GM19239 (cell line): ENCODE measurements at places on chromosomes 16 and 17.

DNA sequence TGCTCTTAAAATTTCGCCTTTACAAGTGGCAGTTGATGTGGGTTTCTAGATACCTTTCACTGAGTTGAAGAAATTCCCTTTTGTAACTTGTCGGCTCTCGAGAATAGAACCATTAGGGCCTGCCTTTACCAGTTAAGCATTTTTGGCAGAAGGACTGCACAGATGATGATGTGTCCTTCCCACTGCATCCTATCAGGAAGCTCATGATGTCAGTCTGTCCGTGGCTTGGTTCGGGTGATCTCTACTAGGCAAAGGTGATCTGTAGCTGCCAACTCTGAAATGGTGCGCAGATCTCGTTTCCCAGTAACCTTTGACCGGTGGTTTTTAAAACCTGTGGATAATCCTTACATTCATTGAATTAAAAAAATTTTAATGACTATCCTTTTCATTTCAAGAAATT lies 49.7 kb downstream of the ZNRF1 start:
- DNase-seq = no peak

GRCh38 chr17:12028611-12029010 lies 7.9 kb downstream of the MAP2K4 start:
- no peak for DNase-seq

GRCh38 chr16:68404736-68405345 lies 43.5 kb downstream of the SMPD3 start:
- no peak for DNase-seq

DNA sequence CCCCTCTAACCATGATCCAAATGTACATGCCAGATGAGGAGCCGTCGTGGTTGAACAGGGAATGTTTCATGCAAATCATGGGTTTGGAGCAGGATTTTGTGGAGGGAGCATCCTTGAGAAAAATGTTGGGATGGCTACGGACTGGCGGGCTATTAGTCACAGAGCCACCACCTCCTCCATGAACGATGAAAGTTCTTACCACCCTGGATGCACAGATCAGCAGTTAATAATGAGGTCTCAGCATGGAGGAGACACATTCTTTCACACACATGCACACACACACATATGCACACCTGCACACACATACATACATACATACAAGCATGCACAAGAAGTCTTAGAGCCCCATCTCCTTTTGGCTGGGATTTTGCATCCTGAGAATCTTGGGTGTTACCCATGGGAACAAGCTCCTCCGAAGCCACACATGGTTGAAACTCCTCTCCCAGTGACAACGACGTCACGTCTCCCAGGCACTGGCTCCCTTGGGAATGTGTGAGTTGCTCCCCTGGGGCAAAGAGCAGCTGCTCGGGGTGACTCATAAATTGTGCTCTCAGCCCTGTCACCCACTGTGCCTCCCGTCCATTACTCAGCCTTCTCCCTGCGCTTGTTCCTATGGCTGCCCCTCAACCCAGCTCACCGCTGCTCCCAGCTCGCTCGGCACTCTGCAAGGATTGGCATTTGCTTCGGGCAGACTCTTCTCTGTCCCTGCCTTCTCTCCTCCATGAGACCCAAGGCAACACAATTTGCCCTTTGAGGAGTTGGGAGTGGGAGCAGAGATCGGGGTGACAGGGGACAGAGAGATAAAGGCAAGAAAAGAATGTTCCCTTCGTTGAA lies 344.6 kb downstream of the SOX9 start:
- DNase-seq = no peak

DNA sequence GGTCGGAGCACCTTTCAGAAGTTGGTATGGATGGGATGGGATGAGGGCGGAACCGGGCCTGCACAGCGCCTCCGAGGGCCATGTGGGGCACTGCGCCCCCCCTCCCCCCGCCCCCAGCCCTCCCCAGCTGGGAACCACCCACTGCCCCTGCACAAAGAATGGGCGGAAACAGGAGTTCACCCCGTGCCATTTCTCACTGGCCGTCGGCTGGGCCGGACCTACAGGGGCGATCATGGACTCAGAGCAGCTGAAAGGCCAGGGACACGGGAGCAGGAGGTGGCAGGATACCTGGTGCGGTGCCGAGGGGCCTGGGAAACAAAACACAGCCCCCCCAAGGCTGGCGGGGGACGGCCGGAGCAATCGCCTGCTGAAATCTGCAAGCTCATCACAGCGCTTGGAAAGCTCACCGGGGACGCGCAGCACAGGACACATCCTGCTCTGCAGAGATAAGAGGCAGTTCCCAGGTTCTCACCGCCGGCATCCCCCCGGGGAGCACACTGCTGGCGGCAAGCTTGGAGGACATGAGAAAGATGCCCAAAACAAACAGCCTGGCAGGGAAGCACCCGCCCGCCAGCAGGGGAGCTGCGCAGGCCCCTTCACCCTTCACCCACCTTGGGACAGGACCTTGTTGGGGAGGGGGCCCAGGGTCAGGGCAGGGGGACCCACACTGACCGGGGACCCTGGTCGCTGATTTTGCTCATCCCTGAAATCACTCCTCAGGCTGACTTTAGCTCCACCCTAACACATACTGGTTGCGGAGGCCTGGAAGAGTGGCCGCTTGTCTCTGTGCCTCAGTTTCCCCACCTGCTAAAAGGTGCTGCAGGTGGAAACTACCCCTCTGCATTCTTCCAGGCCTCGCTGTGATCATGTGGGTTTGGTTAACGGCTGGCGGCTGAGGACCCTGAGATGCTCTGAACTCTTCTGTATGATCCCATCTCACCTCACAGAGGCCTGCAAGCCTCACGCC lies 263.9 kb downstream of the C16orf95 start:
- no peak for DNase-seq

DNA sequence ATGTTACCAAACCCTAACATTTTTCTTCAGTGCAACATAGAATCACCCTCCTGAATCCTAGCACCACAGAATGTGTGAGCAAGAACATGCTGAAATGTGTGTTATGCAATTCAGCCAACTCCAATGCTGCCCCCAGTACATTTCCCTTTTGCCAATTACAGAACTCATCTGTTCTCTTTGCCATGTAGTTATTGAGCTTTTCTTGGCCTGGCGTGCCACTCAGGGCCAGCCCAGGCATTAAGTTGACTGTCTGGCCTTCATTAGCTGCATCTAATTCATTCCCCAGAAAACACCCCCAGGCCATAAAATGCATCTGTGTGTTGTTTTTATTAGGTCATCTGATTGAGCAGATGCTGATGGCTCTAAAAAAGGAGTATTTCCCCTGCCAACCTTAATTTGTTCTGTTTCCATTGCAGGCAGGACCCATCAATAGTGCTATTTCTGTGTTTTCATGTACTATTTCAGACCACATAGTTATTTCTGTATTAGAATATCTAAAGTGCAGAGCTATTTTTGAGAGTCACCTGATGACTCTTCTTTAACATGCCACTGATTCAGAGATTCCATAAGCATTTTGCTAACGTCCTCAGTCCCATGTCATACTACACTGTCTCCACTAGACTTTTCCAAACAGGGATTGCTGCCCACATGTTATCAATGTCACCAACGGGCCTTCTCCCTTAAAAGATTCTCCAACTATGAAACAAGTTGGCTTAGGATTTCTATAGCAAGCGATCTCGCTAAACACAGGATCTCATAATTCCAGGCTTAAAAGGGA lies 969.7 kb downstream of the CDH11 start:
- no peak for DNase-seq

- DNase-seq = no peak
Measured at GRCh38 chr16:13171313-13171712, 269.9 kb downstream of the SHISA9 start.

DNA sequence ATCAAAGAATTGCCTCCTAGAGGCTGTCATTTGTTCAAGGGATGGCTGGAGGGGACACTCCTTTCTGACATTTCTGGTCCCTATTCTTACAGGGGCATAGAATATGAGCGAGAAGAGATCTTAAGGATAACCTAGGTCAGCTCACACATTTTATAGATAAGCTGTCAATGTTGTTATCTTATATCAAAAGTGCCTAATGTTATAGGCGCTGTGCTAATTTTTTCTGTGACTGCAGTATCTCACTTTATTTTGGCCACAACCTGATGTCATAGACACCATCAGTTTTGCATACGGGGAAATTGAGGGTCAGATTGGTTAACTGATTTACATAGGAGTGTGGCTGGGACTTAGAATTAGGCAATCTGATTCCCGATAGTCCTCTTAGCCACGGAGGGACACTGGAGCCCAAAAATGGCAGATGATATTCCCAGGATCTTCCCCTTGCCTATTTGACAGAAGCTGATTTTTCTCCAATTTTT lies 1.2 kb downstream of the CPD start:
- no peak for DNase-seq
